ENCODE measurements at places on chromosomes 1 and 21.

GRCh38 chr1:67053535-67053784 lies 488 bp downstream of the SLC35D1 start:
- no peak for DNase-seq

DNA sequence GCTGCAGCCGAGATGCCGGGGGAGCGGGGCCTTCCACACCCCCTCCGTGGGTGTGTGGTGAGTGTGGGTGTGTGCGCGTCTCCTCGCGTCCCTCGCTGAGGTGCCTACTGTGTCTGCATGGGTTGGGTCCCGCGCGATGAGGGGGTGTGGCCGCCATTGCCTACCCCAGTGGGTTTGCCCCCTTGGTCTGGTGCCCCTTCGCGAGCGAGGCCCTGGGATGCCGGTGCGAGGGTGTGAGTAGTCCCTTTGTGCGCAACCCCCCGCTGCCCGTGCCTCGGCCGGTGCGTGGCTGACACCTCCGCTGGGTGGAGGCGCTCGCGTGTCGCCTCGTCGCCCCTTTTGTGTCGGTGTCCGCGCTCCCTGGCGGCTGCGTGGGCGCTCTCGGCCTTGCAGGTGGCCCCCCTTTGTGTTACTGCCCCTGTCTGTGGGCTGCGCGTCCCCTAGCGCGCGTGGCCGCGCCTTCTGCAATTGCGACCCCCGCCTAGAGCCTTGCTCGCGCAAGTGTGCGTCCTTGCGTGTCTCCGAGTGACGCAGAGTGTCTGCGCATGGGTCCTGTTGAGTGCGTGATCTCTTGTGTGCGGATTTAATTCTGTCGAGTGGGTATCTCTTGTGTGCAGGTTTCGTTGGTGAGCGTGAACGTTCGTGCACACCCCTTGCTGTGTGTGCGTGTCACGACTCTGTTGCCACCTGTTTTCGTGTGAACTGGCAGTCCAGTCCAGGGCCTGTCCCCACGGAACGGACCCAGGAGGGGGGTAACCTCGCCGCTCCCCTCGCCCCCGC lies 553 bp downstream of the TTC3 start:
- no peak for DNase-seq

DNA sequence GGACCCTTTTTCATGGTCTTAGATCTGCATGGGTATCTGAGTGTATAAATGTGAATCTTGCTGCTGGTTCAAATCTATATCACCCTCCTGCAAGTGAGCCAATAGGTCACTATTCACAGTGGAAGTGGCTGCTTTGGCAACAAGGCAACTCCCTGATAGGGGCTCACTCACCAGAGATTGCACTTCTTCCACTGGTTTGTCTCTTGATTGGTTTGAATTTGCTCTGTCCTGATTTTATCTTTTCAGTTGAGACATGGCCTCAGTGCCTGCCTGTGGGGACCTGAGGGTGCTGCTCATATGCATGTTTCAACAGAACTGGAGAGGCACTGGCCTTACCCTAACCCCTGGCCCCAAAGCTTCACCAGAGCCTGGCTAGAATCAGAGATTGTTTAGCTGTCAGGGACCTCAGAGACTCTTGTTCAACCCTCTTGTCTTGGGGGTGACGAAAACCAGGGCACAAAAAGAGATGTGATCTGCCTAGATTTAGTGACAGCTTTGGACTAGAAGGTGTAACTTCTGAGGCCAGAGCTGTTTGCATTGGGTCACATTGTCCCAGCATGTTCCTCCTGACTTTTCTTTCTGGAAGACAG lies 16.9 kb downstream of the AVPR1B start:
- DNase-seq: no peak

- DNase-seq: no peak
Measured at GRCh38 chr1:182149411-182149965, 88.0 kb upstream of the ZNF648 start.

DNA sequence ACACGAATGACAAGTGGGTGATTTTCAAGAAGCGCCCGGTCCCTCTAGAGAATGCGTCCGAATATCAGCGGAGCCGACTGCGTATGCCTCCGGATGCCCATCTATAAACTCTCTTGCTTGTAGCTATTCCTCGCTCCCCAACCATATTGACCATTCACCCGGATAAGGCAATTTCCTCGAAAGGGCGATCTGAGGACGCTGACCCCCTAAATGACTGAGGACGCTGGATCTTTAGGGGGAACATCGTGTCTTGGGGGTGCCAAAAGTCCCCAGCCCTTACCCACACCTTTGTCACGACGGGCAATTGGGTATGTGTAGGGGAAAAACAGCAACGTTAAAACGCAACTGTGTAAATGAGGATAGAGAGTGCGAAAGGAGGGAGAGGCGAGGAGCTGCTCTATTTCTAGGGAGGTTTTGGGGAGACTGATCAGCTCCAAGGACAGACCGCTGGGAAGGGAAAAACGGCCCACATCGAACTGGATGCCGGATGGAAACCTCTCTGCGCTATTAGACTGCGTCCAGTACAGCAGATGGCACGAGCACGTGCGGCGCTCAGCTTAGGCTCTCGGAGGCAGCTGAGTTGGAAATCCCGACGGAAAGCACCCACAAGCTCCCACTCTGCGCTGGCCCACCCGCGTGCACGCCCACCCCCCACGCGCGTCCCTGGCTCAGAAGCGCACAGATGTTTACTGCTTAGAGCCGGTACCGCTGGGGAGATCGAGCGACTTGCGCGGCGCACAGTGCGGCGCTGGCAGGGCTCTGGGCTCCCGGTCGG lies 2.9 kb upstream of the PRRX1 start:
- DNase-seq: no peak

GRCh38 chr1:68571454-68572235 lies 74.8 kb upstream of the DEPDC1 start:
- DNase-seq: no peak

- DNase-seq: no peak
Measured at GRCh38 chr1:229133151-229133550, 137.8 kb upstream of the RAB4A start.

DNA sequence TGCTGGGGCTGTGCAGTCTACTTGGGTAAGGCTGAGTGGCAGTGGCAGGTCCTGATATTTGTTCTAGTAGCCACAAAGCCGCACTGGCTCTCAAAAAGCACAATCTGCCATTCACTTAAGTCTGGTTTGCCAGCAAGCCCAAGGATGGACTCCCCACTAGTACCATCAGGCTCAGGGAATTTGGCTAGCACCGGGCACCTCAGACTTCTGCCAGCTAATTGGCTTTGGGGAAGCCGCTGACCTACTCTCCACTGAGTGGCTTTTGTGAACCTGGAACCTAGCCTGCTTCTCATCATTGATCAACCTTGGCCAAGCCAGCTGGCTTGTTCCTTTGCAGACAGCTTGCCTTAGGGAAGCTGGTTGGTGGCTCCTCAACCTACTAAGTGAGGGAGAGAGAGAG lies 83.1 kb downstream of the ESRRG start:
- DNase-seq: no peak

All from fibroblast of skin of left biceps (primary cell).